Urothelium cell line (cell line): ENCODE measurements at places on chromosomes 5 and 9.

- DNase-seq: no peak
These were observed 17.4 kb upstream of the LARP1 start for GRCh38 chr5:154737667-154738320.

DNA sequence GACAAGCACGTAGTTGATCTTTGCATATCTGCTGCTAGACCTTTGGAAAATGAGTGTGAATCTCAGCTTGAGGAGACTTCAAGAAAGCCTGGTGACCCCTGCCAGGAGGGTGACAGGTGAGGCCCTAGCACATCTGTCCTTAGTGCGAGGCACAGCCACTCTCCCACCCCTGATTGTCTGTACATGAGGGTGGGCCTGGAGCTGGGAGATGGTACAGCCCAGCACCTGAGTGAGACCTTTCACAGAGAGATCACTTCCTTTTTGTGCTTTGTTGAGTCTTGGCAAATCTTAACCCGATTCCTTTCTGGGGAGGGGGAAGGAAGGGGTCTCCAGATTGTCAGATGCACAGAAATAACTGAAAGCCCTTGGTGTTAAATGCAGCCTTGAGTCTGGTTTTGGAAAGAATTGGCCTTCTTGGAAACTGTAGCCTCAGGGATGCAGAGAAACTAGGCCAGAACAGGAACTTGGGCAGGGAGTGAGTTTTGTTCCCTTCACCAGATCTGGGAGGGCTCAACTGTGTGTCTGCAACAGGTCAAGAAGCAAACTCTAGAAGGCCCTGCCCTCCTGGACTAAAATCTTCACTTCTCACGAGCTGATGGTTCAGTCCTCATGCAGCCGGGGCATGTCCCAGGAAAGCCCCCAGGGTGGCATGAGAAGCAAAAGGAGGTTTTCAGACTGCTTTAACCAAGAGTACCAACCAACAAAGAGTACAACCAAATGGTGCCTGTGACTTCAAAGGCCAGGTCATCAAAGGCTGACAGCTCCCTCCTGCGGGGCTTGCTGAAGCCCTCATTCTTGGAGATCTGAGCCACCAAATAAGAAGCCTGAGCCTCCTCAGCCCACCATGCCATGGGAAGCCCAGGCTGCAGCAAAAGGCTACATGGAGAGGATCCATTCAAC lies 20.8 kb upstream of the SEMA4D start:
- no peak for DNase-seq

DNA sequence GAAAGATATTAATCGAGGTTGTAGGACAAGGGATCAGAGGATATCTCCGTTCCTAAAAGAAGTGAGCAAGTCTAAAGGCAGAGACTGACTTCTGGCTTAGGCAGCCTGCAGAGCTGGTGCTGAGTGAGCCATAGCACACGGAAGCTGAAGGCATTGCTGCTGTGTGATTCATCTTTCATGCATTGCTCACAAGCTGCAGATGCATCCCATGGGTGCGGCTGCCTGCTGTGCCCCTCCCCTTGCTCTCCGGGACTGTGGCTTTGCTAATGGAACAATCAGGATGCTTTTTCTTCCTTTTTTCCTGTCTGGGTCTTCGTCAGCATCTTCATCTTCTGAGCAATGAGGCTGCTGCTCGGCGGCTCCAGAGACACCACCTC lies 341.4 kb downstream of the DIRAS2 start:
- peak; percentile 91 for DNase-seq

DNA sequence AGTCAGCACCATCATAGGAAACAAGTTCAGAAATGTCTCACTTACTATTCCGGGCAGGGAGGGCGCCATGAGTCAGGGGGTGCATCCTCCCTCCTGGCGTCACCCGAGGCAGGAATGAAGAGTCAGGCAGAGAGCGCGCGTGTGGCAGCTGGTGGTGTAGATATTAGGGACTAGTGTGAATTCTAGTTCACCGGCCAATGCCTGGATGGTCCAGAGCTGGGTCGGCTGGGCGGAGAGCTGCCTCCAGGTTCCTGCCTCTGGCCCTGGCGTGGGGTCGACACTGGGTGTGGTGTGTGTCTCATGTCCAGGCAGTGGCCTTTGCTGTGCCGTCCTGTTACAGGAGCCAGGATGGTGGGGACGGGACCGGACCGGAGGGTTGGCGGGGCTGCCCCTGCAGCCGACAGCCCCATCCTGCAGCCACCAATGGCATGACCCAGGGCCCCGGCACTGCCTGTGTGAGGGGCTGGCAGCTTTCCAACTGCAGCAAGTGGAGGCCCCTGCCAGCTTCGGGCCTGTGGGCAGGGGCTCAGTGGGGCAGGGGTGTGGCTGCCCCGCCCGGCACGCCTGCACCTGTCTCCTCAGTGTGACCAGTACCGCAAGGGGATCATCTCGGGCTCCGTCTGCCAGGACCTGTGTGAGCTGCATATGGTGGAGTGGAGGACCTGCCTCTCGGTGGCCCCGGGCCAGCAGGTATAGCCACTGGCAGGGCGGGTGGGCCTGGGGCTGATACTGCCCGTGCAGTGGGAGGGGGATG lies 9.1 kb downstream of the DIPK1B start:
- no peak for DNase-seq

DNA sequence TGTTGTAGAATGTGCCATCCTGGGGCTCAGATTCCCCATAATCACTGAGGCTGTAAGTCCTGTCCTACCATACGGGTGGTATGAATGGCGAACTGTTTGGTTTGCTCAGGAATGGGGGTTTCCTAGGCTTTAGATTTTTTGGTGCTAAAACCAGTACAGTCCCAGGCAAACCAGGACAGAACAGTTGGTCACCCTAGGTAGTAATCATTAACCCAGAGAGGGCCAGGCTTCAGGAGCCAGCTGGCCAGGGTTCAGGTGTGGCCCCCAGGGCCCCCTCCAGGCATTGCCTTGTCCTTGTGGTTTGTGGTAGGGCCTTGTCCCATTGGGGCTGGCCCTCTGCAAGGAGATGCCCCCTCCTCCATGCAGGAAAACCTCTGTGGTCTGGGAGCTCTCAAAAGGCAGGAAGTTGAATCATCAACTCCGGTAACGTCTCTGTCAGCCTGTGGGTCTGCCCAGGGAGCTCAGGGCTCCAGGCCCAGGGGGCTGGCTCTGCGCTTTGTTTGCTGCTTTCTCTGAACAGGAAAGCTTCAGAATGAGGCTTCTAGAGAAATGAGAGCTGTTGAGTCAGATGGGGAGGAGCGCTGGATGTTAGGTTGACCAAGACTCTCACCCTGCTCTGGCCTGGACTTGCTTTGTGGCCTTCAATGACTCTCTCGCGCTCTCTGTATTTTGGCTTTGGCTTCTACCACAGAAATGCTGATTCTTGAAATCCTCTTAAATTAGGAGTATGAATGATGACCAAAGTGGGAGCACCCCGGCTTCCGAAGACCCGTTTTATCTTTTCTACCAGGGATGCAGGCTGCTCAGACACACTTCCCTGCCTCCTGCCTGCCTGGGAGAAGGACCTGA lies 22.2 kb upstream of the JADE2 start:
- DNase-seq: peak; percentile 90

DNA sequence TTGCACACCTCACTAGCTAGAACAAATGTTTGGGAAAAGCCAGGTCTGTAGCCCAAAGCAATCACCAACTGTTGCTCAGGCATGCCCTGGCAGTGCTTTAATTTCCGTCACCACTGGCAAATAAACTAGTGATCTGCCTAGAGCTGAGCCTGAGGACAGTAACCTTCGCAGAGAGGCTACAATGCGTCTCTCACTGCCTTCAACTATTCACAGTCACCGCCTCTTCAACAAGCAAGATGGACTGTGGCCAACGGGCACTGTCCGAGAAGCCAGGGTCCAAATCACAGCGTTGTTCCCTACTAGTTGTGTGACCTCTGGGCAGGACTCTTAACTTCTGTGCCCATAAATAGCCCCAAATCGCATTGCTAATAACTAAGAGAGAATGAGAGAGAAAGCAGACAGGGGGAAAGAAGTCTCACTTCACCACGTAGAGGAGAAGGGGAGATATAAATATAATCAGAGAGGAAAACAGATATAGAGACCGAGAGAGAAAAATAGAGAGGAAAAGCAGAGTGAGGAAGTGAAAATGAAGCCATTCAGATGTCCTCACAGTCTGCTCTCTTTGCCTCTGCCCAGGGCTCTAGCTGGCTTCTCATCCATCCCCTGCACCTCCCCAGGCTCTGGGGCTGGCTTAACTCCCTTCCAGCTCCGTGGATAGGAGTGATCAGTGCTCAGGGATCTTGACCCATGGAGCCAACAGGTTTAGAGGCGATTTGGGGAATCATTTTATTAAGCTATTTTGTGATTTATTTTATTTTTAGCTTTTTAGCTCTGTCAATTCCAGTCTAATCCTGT lies 157.9 kb downstream of the ZDHHC21 start:
- no peak for DNase-seq

- DNase-seq: peak; percentile 80
These were observed 111.9 kb downstream of the NR6A1 start for GRCh38 chr9:124659099-124659659.

GRCh38 chr5:81334304-81335061 lies 33.1 kb downstream of the ZCCHC9 start:
- no peak for DNase-seq

GRCh38 chr5:73729329-73729728 lies 103.3 kb downstream of the ARHGEF28 start:
- no peak for DNase-seq
